ENCODE measurements at places on chromosomes 13 and 19. TPM values are rescaled to one million over a fixed set of nuclear protein-coding genes. Genes with fewer than 3 reads are reported as not detected.

- DNase-seq: no peak
Observed at GRCh38 chr13:92461402-92461801, 765.2 kb upstream of the GPC6 start.

- no peak for DNase-seq
Observed at GRCh38 chr19:57651654-57651996, 17.1 kb upstream of the ZSCAN4 start.

GRCh38 chr13:73677048-73677601, 457.1 kb downstream of the KLF12 start:
- no peak for DNase-seq

Gene C19orf67
- total RNA-seq: 0.43 TPM

Gene PTH2
- total RNA-seq: not detected
